ENCODE measurements at places on chromosomes 11 and 22.

GRCh38 chr22:24585461-24585860, 7.4 kb downstream of the LRRC75B start:
- H3K27me3 ChIP-seq = no peaks in the 10 kb centered on the region
- no peak for DNase-seq
- no peak overlapping the region for H3K4me3 ChIP-seq
- H3K27ac ChIP-seq = peak overlapping the region; percentile 16
- H3K4me1 ChIP-seq = peaks cover 85% of the 10 kb centered on the region
- H3K36me3 ChIP-seq = peaks cover 8% of the 10 kb centered on the region

DNA sequence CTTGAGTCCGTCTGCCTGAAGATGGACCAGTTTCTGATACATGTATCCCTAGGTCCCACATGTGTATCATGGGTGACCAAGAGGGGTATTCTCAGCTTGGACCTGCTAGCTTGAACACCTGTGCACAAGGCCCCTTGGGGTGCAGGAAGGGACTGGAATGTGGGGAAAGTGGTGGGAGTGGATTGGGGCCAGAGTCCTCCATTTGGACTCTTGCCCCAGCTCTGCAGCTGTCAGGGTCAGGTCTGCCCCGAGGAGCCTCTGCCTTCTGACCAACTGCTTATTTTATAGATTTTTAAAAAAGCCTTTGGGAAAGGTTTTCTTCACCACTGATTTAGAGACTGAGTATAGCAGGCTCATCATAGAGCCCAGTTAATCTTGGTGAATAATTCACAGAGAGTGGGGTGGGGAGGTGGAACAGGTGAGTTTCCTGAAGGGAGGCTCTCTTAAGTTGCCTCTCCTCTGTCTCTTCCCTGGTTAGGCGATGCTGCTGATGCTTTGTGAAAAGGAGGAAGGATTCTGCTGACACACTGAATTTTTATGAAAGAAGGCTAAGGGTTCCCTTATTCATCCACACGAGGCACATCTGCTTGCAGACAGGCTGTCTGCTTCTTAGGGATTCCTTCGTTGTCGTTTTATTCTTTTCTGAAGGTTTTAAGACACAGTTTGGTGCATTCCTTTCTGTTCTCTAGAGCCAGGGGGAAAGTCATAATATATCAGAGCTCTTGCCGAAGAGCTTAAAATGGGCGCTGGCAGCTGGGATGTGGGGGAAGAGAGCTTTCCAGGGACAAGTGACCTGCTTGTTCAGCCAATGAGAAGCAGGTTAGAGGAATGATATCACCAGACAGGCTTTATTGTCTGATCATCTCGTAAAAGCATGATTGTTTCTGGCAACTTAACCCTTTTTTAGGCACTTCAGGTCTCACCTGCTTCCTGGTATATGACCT, 19.9 kb downstream of the TRIM44 start:
- DNase-seq = no peak
- no peak overlapping the region for H3K4me3 ChIP-seq
- H3K4me1 ChIP-seq = peaks cover 32% of the 10 kb centered on the region
- H3K27ac ChIP-seq = no peak overlapping the region

DNA sequence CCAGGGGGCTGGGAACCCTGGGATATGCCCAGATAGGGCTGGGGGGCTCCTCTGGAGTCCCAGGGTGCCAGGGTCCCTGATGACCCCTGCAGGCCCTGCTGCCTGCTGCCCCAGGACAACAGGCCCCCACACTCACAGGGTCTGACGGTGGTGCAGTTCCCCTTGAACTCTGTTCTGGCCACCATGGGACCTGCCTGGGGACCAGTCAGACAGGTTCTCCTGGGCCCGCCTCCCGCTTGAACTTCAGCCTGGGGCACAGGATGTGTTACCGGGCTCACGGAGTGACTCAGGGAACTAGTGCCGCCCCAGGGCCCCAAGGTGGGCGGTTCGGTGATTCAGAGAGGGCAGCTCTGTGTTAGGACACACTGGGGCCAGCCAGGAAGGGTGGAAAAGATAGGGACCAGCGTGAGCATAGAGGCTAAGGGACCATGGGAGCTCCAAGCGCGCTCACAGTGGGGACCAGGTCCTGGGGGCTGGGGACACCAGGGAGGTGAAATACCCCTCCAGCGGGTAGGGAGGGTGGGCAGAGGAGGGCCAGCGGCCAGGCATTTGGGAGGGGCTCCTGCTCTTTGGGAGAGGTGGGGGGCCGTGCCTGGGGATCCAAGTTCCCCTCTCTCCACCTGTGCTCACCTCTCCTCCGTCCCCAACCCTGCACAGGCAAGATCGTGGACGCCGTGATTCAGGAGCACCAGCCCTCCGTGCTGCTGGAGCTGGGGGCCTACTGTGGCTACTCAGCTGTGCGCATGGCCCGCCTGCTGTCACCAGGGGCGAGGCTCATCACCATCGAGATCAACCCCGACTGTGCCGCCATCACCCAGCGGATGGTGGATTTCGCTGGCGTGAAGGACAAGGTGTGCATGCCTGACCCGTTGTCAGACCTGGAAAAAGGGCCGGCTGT, 21.5 kb upstream of the TXNRD2 start:
- H3K4me1 ChIP-seq = peaks cover 79% of the 10 kb centered on the region
- H3K27me3 ChIP-seq = no peaks in the 10 kb centered on the region
- peak; percentile 93 for DNase-seq

- H3K27me3 ChIP-seq = peaks cover 15% of the 10 kb centered on the region
- H3K4me1 ChIP-seq = peaks cover 35% of the 10 kb centered on the region
- H3K4me3 ChIP-seq = no peak overlapping the region
- H3K27ac ChIP-seq = no peak overlapping the region
- peaks cover 4% of the 10 kb centered on the region for H3K36me3 ChIP-seq
Observed at GRCh38 chr11:64759131-64759721, 548 bp downstream of the PYGM start.

DNA sequence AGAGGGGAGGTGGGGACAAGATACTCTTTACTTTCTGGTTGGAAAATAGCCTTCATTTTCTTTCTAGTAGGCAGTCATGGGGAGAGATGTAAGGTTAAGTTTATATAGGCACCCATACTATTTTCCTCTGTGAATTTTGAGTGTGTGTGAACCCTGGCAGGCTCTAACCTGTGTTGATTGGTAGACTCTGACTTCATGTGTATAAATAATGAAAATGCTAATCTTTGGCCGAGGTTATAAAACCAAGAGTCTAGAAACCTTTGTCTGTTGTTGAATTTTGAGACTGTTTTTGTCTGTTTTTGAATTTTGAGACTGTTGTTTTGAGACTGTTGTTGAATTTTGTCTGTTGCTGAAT, 14.0 kb downstream of the TRIM44 start:
- H3K4me3 ChIP-seq = no peak overlapping the region
- H3K27ac ChIP-seq = no peak overlapping the region
- H3K4me1 ChIP-seq = peaks cover 18% of the 10 kb centered on the region
- no peak for DNase-seq
- no peaks in the 10 kb centered on the region for H3K36me3 ChIP-seq

DNA sequence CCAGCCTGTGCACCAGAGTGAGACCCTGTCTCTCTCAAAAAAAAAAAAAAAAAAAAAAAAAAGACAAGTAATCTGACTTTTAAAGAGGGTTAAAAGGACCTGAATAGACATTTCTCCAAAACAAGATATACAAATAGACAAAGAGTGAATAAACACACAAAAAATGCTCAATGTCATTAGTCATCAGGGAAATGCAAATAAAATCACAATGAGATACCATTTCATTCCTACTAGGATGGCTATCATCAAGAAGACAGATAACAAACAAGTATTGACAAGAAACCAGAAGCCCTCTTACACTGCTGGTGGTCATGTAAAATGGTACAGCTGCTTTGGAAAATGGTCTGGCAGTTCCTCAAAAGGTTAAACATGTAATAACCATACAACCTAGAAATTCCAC, 4.1 kb downstream of the RIC3 start:
- H3K27ac ChIP-seq = no peak overlapping the region
- H3K27me3 ChIP-seq = peaks cover 18% of the 10 kb centered on the region
- H3K4me3 ChIP-seq = no peak overlapping the region
- no peak for DNase-seq
- no peaks in the 10 kb centered on the region for H3K4me1 ChIP-seq

DNA sequence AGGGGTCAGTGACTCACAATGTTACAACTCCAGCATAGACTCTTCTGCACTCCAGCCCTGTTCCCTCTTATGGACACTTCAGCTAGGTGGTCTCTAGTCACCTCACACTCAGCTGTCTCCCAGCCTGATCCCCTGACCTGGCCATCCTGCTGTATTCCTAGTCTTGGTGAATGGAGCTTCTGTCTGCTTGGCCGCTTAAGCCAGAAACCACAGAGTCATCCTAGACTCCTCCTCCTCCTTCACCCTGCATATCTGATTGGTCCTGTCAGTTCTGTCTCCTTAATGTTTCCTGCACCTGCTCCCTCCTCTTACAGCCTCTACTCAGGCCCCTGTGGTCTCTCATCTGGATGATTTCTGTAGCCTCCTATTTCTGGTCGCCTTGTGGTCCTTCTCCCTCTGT, 144.9 kb downstream of the HIPK3 start:
- no peaks in the 10 kb centered on the region for H3K36me3 ChIP-seq
- no peak overlapping the region for H3K27ac ChIP-seq
- no peak overlapping the region for H3K4me3 ChIP-seq
- DNase-seq = no peak

DNA sequence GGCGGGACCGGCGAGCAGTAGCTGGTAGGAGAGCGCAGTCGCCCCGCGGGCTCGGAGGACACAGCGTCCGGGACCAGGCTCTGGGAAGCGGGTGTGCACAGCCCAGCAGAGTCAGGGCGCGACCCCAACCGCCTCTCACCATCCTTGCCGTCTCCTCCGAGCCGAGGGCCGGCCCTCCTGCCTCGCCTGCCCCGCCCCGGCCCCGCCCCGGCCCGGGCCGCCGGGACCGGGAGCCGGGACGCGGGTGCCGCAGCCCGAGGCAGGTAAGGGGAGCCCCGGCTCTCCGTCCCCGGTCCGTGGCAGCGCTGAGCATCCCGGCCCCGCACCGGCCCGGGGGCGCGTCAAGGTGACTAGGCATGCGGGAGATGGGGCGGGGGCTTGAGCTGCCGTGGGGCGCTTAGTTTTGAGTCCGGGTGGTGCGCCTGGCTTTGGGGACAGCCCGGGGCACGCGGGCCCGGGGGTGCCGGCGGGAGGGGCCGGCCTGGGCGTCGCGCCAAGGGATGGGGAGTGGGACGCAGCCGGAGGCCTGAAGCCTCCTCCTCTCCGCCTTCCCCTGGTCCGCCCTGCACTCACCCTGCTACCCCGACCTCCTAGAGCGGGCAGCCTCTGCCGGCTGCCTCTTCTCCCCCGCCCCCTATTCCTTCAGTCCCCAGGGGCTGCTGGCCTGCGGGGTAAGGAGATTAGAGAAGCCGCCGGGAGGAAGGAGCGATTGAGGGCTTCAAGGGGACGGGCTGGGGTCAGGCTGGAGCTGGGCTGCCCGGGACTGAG, at the start of gene ABCG4:
Gene ABCG4, plus strand, starts transcription at position 35 of the 768 bp plus-strand sequence. CDS start 914 bp downstream, outside the sequence.
- DNase-seq = no peak
- H3K36me3 ChIP-seq = no peaks in the 10 kb centered on the region
- H3K27ac ChIP-seq = no peak within 1 kb of the TSS
- H3K27me3 ChIP-seq = peaks cover 74% of the 10 kb centered on the region
- peaks cover 6% of the 10 kb centered on the region for H3K4me1 ChIP-seq

- no peaks in the 10 kb centered on the region for H3K4me1 ChIP-seq
- H3K27ac ChIP-seq = no peak overlapping the region
Observed at GRCh38 chr11:110837603-110838002, 125.4 kb upstream of the ARHGAP20 start.

- no peaks in the 10 kb centered on the region for H3K36me3 ChIP-seq
- H3K4me1 ChIP-seq = no peaks in the 10 kb centered on the region
- H3K27ac ChIP-seq = no peak overlapping the region
- no peak overlapping the region for H3K4me3 ChIP-seq
- H3K27me3 ChIP-seq = peaks cover 39% of the 10 kb centered on the region
Observed at GRCh38 chr22:17387356-17387755, 18.1 kb downstream of the CECR2 start.

- H3K27me3 ChIP-seq = peaks cover 58% of the 10 kb centered on the region
- no peaks in the 10 kb centered on the region for H3K36me3 ChIP-seq
- H3K27ac ChIP-seq = no peak overlapping the region
- no peak overlapping the region for H3K4me3 ChIP-seq
Observed at GRCh38 chr11:60984149-60984548, 12.7 kb downstream of the CD6 start.

DNA sequence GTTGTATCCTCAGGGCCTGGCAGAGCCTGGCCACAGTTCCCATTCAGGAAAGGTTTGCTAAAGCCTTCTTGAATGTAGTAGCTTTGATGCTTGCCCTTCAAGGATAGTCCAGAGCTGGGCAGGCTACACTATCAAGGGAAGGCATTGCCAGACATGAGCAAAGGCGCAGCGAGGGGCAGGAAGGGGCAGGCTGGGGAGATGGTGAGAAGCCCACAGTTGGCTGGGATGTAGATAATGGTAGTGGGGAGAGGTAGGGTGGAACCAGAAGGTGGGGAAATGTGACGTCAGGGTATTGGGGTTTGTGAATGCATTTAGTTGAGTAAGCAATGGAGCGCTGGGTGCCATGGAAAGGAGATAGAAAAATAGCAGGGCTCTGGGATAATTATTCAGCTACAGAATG, 28.6 kb downstream of the LRRC32 start:
- no peaks in the 10 kb centered on the region for H3K36me3 ChIP-seq
- DNase-seq = no peak
- no peak overlapping the region for H3K27ac ChIP-seq
- peaks cover 38% of the 10 kb centered on the region for H3K27me3 ChIP-seq

DNA sequence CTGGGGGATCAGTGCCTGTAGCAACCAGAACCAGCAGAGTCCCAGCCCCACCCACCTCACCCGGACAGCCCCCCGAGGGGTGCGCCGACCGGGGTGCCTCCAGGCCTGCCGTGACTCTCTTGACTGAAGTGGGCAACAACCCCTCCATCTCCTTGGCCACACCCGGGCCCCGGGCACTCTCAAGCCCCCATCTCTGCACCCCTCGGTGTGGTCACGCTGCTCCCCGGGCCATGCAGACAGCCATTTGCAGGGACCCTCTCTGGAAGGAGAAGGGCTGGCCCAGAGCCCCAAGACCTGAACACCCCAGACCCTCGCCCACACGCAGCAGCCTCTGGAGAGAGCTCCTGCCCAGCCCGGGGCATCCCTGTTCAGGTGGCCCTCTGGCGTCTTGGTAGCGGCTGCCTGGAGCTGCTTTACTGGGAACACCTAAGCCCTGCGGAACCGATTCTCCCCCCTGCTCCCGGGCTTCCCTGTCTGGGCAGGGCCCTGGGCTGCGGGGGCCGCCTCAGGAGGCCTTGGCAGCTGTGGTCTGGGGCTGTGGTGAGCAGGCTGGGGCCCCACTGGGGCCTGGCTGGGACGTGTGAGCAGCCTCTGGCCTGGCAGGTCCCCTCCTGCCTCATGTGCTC, 84.9 kb downstream of the WNT7B start:
- peaks cover 74% of the 10 kb centered on the region for H3K27me3 ChIP-seq
- H3K27ac ChIP-seq = no peak overlapping the region
- no peak for DNase-seq
- no peaks in the 10 kb centered on the region for H3K36me3 ChIP-seq
- no peak overlapping the region for H3K4me3 ChIP-seq
- H3K4me1 ChIP-seq = no peaks in the 10 kb centered on the region

Measured in HepG2 (cell line).